Astrocyte (in vitro differentiated cells and primary cell): ENCODE measurements at places on chromosomes 16 and 17.

- peaks cover 33% of the 10 kb centered on the region for H3K27me3 ChIP-seq
- H3K27ac ChIP-seq = no peak overlapping the region
- H3K36me3 ChIP-seq = no peaks in the 10 kb centered on the region
- no peak overlapping the region for H3K4me3 ChIP-seq
- no peaks in the 10 kb centered on the region for H3K4me1 ChIP-seq
Observed at GRCh38 chr17:74354123-74354522, 7.5 kb downstream of the BTBD17 start.

GRCh38 chr16:83136419-83136818, 509.6 kb downstream of the CDH13 start:
- H3K4me1 ChIP-seq = peaks cover 16% of the 10 kb centered on the region
- H3K36me3 ChIP-seq = no peaks in the 10 kb centered on the region
- no peak for DNase-seq
- H3K27ac ChIP-seq = no peak overlapping the region
- no peak overlapping the region for H3K4me3 ChIP-seq
- no peaks in the 10 kb centered on the region for H3K27me3 ChIP-seq

- H3K4me1 ChIP-seq = peaks cover 8% of the 10 kb centered on the region
- no peak for DNase-seq
- H3K36me3 ChIP-seq = no peaks in the 10 kb centered on the region
- H3K27me3 ChIP-seq = peaks cover 25% of the 10 kb centered on the region
- H3K27ac ChIP-seq = no peak overlapping the region
Observed at GRCh38 chr17:77610972-77611521, 347.5 kb upstream of the TNRC6C start.

DNA sequence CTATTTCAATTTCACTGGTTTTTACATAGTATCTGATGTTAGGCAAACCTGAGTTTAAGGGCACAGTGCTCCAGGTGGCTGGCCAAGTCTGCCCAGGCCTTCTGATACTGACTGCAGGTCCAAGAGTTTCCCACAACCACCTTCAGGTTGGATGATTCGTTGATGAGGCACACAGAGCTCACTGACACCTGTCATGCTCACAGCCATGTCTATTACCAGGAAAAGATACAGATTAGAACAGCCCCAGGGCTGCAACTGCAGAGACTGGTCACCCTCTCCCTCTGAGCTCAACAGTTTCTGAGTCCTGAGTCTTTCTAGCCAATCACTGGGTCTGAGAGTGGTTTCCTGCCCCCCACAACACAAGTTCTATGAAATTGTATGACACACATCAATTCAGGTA, 37.2 kb downstream of the MEAK7 start:
- H3K36me3 ChIP-seq = peaks cover 17% of the 10 kb centered on the region
- no peak overlapping the region for H3K4me3 ChIP-seq
- no peak overlapping the region for H3K27ac ChIP-seq
